ENCODE measurements at places on chromosomes 2 and 18.

- no peak for DNase-seq
Measured at GRCh38 chr2:239768031-239768790, 256.9 kb downstream of the NDUFA10 start.

DNA sequence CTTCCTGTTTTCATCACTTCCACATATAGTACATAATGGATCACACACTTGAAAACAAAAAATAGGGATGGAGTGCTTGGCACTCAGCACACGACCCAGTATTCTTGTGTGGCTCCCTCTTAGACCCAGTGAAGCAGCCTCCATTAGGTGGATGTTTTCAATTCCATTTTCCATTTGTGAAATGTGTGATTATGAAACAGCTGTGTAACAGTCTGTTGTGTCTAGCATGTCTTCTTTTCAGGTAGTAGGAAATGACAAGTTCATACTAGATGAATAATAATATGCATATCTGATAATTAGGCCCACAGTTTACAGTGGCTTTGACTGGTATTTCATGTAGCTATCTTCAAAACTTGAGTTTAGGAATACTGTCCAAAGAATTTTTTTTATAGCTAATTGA is 35.5 kb downstream of the EML6 start:
- no peak for DNase-seq

DNA sequence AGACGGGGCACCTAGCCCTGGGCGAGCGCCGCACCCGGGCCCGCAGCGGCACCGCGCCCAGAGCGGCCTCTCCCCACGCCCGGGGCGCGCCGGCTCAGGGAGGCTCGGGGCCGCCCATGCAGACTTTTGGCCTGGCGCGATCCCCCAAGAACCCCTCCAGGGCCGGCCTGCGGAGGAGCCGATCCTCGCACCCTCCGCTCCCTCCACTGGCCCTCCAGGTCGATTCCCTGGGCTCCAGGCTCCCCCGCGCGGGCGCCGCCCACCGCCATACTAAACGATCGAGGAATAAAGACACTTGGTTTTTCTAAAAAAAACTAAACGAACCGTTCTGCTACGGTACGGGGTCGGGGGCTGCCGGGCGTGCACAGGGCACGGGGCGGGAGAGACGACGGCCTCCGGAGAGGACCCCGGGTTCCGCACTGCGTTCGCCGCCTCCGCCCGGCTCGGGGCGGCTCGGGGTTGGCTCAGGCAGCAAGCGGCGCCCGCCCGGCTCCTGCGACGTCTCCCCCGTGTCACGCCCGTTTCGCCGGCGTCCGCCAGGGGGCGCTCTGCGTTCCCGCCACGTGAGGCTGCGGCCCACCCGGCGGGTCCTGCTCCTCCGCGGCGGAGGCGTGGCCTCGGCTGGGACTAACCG is 365 bp upstream of the KHK start:
- DNase-seq = peak; percentile 97

DNA sequence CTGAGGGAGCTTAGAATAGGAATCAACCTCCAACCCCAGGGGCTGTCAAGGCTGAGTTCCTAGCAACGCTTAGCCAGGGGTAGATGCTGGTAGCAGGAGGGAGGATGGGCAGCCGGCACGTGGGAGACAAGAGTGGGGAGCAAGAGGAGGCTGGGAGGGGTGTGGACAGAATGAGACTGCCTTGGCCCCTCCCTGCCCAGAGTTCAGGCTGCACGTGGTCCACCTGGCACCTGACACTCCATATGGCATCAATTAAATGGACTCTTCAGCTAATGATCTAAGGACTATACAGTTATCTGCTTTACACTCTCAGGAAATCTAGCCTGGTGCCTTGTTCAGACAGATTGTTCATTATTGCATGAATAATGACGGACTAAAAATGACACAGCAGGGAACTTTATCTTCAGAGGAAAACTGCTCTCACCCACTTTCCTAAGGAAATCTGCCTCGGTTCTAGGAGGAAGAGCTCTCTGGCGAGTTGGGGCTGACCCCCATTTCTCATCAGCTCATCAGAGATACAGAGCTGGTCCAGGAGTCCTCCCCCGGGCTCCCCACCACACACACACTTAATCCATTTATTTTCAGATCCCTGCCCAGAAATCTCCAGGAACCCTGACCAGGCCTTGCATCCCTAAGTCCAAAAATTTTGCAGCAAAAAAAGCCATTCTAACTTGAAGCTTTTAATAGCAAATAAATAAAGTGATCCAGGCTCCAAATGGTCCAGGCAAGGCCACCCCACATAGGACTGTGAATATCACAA is 102.1 kb upstream of the CDC42EP3 start:
- no peak for DNase-seq

GRCh38 chr18:8288472-8289195 is 320.6 kb upstream of the RAB12 start:
- no peak for DNase-seq

Measured in activated CD4-positive, alpha-beta T cell treated with anti-CD3 and anti-CD28 coated beads, Interleukin-2, amount 50 U/mL, for 1 hour (primary cell).